ENCODE measurements at places on chromosomes 5 and 9. TPM values are rescaled to one million over a fixed set of nuclear protein-coding genes. Genes with fewer than 3 reads are reported as not detected.
A peak's percentile ranks its signal among the peaks of the same experiment; 100 is the strongest.

Gene PAM
- total RNA-seq, result 148 TPM

DNA sequence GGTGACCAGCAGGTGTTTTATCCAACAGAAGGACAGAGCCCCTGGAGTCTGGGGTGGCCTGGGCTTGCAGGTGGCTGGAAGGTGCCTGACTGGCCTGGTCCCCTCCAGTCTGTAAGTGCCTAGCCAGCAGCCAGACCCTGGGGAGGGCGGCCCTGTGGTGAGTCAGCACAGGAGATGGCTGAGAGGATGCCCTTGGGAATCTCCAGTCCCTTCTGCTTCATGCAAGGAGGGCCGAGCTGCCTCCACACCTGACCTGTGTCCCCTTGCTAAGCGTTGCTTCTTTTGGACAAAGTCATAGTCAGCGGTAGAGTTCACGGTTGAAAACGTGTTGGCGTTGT is 20.2 kb downstream of the OBP2B start:
- DNase-seq, result no peak

DNA sequence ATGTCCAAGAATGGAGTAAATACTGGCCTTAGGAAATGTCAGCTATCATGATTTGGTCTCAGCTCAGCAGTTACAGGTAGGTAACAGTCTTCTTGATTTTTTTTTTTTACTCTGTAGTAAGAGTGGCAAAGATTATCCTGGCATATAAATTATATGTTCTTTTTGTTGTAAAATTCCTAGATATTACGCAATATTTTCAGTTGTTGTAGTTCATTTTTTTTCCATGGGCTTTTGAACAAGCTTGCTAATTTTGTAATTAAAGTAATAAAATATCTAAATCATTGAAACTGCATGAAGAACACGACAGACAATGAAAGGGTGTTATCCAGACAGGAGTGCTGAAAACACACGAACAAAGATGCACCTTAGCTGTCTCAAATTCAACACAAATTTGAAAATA is 249.4 kb downstream of the PRDM9 start:
- DNase-seq, result no peak

DNA sequence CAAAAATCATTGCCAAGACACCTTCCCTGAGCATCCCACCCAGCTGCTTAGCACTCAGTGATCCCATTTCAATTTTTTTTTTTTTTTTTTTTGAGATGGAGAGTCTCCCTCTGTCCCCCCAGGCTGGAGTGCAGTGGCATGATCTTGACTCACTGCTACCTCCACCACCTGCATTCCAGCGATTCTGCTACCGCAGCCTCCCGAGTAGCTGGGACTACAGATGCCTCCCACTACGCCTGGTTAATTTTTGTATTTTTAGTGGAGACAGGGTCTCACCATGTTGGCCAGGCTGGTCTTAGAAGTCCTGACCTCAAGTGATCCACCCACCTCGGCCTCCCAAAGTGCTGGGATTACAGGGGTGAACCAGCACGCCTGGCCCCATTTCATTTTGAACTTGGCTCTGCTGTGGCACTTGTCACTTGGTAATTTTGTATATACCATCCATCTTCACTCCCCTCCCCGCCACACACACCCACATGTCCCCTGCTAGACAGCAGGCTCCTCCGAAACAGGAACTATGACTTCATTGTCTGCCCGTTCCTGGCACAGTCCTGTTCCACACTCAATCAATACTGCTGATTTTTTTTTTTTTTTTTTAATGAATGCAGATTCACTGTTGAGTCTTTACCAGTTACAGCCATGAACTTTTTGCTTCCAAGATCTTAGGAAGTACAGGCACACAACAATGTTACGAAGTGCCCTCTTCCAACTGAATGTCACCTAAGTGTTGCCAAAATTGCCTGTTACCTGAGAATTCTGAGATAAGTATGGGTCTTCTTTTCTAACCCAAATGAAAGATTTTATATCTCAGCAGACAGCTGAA is 17.3 kb upstream of the ZBTB34 start:
- no peak for DNase-seq

- DNase-seq, result no peak
Measured at GRCh38 chr5:142920849-142921612, 150.9 kb downstream of the ARHGAP26 start.

Gene MRPS2
- 11.0 TPM for total RNA-seq

DNA sequence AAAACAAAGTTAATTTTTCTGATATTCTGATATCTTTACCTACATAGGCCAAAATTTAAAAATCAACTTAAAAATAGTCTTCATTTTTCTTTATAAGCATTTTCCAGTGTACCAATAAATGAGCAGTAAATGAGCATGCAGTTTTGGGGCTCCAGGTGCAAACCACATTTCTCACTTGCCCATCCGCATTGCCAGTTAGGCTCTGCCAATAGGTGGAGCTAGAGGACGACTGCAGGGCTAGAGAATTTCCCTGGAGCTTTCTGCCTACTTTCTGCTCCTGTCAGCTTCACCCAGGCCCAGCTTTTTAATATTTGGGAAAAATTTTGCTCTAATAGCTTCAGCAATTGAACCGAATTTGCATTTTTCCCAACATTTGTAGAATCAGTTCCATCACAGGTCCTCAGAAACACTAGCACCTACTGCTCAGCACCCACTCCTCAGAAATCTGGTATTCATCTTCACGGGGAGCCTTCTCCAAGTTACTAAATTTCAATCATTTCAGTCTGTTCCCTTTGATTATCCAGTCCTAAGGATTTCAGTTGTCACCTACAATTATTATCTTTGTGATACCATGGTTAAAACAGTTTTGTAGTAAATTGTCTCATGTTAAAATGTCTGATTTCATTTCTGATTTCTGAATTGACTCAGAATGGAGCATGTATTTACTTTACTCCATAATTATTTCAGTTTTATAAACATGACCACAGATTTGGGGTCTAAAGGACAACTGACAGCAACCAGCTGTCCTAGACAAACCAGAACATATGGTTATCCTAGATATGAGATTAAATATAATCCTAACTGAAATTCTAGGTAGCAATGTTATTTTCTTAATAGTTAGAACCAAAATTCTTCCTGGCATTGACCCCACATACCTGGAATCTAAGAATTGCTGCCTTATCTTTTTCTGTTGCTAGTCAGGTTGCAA is 104.6 kb upstream of the FAM174A start:
- DNase-seq, result no peak

- DNase-seq, result no peak
Measured at GRCh38 chr5:9859808-9860207, 229.7 kb upstream of the TAS2R1 start.

DNA sequence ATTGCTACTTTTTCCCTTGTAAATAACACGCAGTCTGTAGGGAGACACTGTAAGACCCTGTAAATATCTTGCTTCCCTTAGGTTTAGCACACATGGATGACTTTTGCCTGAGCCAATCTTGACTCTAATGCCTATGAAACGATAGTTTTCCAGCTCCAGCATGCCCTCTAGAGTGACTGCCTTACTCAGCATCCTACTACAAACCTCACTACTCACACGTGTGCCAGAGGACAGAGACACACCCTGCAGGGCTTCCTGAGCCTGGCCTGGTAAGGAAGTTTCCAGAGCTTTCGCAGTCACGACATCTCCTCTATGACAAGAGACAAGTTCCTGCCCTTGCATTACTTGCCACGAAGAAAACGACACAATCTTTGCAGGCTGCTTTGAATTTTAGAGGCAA is 138.1 kb downstream of the ATPSCKMT start:
- DNase-seq, result no peak

Gene CER1
- 1.2 TPM for total RNA-seq

- no peak for DNase-seq
Measured at GRCh38 chr9:73863924-73864323, 633.2 kb upstream of the RORB start.

Gene ABO
- total RNA-seq, result 0.27 TPM

- DNase-seq, result no peak
Measured at GRCh38 chr5:173452119-173452905, 124.1 kb upstream of the STC2 start.

Gene CNTNAP3B
- total RNA-seq, result 53.5 TPM

GRCh38 chr9:17217272-17217671 is 82.4 kb downstream of the CNTLN start:
- DNase-seq, result no peak

- DNase-seq, result no peak
Measured at GRCh38 chr9:125985998-125986655, 239.0 kb downstream of the PBX3 start.

DNA sequence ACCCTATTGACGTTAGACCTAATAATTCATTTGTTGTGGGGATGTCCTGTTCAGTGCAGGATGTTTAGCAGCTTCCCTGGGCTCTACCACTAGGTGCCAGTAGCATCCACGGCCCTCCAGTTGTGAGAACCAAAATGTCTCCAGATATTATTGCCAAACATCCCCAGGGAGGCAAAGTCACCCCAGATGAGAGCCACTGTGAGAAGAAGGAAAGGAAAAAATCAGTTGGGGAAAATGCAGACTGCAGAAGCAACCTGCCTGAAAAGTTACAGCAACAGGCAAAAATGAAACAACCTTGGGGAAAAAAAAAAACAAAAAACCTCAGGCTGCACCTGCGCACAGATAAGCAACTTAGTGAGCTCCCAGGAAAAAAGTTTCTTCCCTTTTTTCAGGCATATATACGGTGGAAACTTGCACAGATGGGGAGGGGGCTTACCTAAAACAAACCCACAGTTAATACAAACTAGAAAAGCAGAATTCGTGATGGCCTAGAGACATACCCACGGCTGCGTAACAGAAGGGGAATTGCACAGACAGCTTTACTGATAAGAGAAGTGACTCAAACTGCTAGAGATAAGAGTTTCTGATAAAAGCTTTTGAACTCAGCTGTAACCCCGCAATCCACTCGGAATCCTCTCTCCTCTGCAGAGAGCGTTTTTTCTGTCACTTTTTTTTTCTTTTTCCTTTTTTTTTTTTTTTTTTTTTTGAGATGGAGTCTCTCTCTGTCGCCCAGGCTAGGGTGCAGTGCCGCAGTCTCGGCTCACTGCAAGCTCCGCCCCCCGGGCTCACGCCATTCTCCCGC is 29.8 kb upstream of the FBP1 start:
- no peak for DNase-seq

DNA sequence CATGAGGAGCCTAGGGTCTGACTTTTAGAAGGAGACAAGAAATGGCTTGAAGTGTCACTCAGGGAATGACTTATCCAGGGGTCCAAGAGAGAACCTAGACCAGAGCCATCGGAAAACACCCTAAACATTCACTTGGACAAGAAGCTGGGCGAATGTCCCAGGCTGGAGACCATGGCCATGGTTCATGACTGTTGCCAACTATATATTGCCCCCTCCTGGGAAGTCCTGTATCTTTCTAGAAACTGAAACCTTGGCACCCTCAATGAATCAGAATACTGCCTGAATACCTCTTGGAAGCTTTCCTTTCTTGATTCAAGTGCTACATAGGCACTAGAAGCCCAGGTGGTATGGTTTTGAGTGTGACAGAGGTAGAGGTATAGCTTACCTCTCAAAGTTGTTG is 29.9 kb downstream of the TRMO start:
- no peak for DNase-seq

GRCh38 chr5:107719034-107719606 is 48.4 kb upstream of the EFNA5 start:
- no peak for DNase-seq

- DNase-seq, result peak; percentile 77
Measured at GRCh38 chr9:15178631-15179030, 128.4 kb downstream of the TTC39B start.

- DNase-seq, result no peak
Measured at GRCh38 chr9:103169798-103170197, 174.7 kb downstream of the CYLC2 start.

DNA sequence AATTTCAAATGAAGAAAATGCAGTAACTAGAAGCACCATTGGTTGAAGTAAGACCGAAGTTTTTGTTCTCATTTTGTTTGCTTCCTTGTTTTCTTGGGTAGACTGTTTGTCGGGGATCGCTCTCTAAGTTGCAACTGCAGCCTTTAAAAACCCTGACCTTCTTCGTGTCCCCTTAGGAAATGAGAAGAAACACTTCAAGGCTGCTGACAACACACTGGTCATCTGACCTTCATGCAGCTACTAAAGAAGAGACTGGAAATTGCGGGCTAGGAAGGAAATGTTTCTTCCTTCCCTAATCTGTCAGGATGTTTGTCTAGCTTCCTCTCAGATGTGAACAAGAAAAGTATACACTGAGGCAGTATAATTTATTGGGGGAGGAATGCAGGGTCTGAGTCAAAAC is 50.7 kb upstream of the CHSY3 start:
- DNase-seq, result no peak

GRCh38 chr9:77899679-77900354 is 131.8 kb downstream of the GNAQ start:
- DNase-seq, result no peak

DNA sequence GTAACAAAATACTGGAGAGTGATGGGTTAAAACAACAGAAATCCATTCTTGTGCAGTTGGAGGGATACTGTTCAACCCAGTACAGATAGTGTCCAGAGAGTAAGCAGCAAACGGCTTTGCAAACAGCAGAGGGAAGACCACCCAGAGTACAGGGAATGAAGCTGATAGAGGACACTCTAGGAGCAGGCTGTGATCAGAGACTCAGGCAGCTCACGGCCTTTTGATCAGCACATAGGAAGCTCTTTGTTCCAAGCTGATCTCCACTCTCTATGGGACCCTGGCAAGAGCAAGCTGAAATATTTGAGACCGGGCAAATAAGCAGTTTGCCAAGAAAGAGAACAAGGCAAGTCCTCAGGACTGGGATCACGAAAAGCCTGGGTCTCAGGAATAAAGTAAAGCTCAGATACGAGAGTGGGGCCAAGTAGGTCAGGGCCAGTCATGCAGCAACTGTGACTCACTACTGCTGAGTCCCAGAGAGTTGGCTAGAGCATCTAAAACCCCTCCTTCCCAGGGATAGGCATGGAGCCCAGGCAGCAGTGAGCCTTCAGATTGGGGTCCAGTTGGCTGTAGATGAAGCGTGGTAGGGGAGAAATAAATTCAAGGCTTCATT is 52.4 kb downstream of the MELK start:
- DNase-seq, result peak; percentile 65

GRCh38 chr9:82597241-82598203 is 465.4 kb downstream of the RASEF start:
- no peak for DNase-seq

Gene PCDHB3
- 19.7 TPM for total RNA-seq

Gene FRRS1L
- total RNA-seq, result 108 TPM

Gene ADGRD2
- 1.5 TPM for total RNA-seq

GRCh38 chr5:173873306-173873922 is 14.7 kb upstream of the CPEB4 start:
- no peak for DNase-seq

- DNase-seq, result no peak
Measured at GRCh38 chr5:113450929-113451328, 16.1 kb upstream of the TSSK1B start.

GRCh38 chr9:98039607-98040017 is 16.9 kb upstream of the NANS start:
- no peak for DNase-seq

GRCh38 chr9:30967476-30967875 is 1417.0 kb upstream of the ACO1 start:
- DNase-seq, result no peak
